Stimulated activated CD4-positive, alpha-beta T cell treated with anti-CD3 and anti-CD28 coated beads, Interleukin-4, amount 100 ng/mL, for 4 hours (primary cell): ENCODE measurements at places on chromosomes 6 and 20.
A peak's percentile ranks its signal among the peaks of the same experiment; 100 is the strongest.

GRCh38 chr20:44703183-44703925 lies 11.8 kb upstream of the CCN5 start:
- DNase-seq: no peak

GRCh38 chr6:170085475-170086401 lies 205.1 kb downstream of the DLL1 start:
- DNase-seq: no peak

DNA sequence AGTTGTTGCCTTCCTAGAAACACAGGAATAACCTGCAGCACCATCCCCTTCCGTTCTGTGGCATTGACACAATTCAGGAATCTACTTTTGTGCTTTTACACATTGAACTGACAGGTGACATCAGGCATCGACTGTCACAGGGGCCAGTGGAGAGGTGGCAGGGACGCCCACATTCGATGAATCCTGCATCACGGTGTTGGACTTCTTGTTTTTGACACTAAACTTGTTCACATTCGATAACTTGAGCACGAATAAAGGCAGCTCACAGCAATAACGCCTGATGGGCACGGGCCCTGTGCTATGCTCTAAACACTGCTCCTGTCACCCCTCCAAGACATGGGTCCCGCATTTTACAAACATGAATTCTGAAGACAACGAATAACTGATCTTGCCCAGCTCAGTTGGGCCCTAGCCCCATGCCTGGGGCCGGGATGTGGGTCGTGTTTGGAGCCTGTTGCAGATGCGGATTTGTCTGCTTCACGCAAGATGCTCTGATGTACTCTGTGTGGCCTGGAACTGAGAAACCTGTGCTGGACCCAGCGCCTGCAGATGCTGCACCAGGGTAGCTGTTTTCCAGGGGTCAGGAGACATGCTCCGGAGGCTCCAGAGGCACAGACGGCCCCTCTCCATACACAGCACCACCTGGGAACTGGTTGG lies 75.7 kb downstream of the TTLL2 start:
- no peak for DNase-seq

GRCh38 chr6:147226163-147226724 lies 22.0 kb downstream of the STXBP5 start:
- DNase-seq: no peak

- no peak for DNase-seq
Observed at GRCh38 chr20:32594204-32594603, 9.1 kb upstream of the NOL4L start.

DNA sequence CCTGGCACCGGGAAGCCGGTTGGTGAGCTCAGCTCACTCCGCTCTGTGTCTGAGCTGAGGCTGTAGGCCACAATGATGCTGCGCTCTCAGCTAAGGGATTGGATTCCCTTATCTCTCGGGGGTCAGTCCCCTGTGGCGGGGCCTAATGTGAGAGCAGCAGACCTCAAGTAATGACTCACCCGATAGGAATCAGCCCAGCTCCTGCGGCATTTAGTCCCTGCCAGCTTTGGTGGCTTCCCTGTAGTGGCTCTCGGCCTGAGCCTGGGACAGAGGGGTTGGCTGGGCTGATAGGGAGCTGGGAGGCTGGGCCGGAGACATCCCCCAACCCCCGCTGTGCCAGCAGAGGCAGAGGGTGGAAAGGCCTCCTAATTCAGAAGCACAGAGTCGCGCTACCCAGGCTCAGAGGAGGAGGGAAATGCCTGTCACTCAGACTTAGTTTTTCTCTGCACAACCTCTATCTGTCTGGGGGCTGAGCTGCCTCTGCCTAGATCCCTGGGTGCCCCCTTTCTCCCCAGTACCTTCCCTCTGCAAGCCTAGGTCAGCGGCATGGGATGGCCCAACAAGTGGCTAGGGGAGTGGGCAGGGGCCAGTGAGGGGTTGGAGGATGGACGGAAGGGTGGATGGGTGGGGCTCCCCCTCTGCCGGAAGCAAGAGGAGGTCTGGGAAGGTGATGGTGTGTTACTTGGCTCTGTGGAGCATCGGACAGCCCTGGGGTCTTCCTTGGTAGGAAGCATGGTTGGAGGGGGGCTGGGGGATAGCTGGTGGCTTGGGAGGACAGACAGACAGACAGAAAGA lies 92.2 kb downstream of the CDH22 start:
- no peak for DNase-seq

DNA sequence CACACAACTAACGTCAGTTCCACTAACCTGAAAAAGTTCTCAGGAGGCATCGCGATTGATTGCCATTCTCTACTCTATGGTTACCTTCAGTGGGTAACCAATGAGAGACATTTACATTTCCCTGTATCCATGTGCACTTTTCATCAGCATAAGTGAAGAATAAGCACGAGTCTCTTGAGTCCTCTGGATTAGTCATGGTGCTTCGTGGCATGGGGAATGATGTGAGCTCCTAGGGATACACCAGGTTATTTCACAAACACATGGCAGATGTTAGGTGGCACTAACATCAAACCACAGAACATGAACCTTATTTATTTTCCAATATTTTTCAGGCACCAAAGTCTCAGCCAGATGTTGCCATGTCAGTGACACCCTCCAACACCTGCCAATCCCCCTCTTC lies 64.0 kb downstream of the FYN start:
- DNase-seq: no peak

DNA sequence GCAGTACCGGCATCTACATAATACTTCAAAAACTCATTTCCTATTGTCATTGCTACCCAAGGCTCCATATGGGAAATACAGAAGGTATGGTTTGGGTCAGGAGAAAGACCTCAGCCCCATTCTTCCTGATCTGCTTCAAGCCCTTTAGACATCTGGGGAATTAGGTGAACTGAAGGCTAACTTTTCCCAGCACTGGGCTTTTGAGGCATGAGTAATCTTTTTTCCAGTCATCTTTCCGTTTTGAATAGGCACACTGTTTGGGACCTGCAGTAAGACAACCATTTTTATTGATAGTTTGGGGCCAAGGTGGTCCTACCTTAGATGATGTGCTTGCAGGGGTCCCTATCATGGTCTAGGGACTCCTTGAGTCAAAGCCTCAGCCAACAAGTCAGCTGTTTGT lies 198.4 kb downstream of the HAO1 start:
- DNase-seq: no peak

DNA sequence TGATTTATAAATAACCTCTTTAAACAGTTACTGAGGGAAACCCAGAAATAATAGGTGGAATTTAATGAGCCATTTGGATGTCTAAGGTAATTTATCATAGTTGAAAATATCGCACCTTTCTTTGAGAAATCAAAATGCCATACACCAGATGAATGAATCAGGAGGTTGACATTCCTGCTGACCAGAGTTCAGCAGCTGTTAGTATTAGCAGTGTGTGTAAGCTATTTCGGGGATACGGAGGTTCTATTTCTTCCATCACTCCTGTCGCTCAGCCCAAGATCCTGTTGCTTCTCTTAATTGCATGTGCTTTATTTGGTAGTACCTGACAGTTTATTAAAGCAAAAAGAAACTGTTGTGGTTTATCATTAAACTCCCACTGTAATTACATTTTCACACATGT lies 67.1 kb downstream of the HDGFL1 start:
- DNase-seq: no peak

- DNase-seq: peak; percentile 10
Observed at GRCh38 chr20:31602779-31603441, 2.2 kb upstream of the ID1 start.

GRCh38 chr20:46013829-46014516 lies 5.3 kb downstream of the MMP9 start:
- peak; percentile 56 for DNase-seq

DNA sequence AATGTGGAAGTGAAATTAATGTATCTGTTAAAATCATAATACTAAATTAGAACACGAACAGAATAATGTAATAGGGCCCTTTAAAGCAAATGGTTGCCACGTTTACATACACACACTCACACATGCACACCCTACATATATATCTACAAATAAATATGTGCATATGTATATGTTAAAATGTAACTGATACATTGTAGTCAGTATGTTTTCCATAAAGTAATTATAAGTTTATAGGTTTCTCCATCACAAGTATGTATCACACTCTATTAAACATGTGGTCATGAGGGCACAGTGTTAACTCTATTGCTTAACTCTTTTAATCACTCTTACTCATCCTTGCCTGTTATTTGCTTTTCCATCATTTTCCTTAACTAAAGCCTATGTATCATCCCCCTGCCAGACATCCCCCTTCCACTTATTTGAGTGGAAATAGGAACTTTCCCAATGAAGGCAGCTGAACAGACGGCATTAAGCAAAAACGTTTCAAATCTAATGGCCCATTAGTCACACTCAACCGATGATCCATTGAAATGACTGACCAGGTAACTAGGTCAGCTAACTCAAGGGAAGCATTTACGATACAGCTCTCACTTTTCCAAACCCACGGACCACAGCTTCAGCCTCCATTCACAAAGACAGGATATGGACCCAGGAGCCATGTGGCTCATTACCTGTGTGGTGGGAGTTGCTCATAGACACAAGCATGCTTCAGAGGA lies 89.3 kb downstream of the HAO1 start:
- DNase-seq: no peak

GRCh38 chr6:125198398-125198937 lies 44.9 kb downstream of the TPD52L1 start:
- no peak for DNase-seq

DNA sequence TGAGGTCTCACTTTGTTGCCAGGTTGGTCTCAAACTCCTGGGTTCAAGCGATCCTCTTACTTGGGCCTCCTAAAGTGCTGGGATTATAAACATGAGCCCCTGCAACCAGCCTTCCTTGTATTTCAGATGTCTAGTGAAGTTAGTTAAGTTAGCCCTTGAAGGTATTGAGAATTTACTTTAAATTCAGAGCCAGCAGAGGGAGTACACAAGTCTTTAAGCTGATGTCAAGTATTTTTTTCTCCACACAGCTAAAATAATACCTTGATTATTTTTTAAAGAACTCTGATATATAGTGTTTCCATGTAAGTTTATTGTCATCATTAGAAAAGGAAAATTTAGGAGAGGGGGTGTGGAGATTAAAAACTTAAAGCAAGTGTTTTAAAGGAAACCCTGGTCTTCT lies 9.8 kb downstream of the FOXO3 start:
- DNase-seq: no peak

DNA sequence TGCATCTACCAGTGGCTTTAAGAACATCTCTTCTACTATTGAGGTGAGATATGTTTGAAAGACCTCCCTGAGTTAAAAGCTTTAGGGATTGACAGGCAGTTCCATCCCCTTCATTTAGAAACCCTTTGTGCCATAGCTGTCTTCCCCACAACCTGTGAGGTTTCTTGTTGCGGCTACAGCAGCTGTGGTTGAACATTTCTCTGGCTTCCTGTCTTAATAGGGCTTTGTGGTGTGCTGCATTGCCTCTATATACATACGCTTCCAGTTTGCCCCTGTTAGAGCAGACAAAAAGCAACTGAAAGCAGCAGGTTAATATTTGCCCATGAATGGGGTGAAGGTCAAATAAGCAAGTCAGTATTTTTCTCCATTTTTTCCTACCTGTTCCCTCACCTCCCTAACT lies 210.2 kb downstream of the TMEM200A start:
- DNase-seq: peak; percentile 7

DNA sequence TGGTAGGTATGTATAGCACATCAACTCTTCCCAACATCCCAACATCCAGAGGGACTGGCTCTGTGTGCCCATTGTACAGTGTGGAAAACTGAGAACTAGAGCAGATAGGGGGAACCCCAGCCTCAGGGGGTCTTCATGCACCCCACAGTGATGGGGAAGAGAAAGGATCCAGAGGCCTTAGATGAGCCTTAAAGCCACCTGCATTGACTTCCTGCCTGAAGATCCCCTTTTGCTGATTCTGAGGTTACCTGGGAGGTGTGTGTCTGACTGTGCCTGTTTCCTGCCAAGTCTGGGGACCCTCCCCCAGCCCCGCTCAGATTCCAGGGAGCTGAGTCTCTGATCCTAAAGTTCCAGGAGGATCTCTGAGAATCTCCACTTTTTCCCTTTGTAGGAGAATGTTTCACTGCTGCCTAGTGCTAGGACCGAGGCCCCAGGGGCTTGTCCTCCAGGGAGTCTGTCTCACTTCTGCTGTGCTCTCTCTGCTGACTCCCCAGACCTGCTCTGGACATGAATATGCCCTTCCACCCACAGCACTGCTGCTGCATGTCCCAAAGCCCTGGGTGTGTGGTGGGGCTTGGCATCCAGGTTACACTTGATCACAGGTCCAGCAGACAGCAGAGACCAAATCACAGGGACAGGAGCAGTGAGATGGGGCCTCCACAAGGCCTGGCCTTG lies 12.8 kb upstream of the PGC start:
- DNase-seq: no peak

- DNase-seq: no peak
Observed at GRCh38 chr6:12467706-12468670, 177.8 kb downstream of the EDN1 start.

DNA sequence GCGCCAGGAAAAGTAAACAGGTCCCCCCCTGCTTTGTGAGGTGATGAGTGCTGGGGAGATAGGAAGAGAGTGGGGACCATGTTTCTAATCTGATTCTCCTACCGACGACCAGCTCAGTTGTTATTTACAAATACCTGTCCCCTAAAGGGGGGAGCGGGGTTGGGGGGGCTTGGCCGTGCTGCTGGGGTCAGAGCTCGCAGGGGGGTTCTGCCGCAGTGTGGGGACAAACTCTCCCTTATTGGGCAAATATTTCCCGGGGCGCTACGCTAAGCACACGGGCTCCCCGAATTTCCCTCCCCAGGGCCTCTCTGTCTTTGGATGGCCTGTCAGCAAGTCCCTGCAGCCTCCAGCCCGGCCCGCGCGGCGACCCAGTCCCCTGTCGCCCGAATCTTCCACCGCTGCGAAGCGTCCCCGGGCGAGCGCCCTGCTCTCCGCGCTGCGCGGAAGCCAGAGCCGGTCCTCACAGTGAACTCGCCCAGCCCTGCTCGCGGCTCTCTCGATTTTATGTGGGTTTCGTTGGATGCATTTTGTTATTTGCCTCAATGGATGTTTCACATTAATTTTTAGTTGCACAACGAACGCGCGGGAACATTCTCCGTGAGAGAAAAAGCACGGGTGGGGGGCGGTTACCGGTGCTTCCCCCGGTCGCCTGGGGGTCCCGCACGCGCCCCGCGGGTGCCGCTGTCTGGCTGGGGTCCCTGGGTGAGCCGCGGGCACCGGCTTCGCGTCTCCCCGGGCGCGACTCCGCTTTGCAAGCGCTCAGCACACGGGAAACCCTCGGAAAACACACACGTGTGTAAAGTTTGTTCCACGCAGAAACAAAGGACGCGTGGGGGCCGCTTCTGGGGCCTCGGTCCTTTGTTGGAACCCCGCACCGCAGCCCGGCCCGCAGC lies 1.5 kb upstream of the STX16 start:
- peak; percentile 43 for DNase-seq
